ENCODE measurements at places on chromosomes 16 and 17.

- no peak overlapping the region for H3K27ac ChIP-seq
- H3K4me3 ChIP-seq: no peak overlapping the region
- no peaks in the 10 kb centered on the region for H3K27me3 ChIP-seq
- H3K36me3 ChIP-seq: no peaks in the 10 kb centered on the region
- DNase-seq: peak; percentile 62
- H3K4me1 ChIP-seq: peaks cover 4% of the 10 kb centered on the region
These were observed 451.3 kb downstream of the PMP22 start for GRCh38 chr17:14813649-14814370.

DNA sequence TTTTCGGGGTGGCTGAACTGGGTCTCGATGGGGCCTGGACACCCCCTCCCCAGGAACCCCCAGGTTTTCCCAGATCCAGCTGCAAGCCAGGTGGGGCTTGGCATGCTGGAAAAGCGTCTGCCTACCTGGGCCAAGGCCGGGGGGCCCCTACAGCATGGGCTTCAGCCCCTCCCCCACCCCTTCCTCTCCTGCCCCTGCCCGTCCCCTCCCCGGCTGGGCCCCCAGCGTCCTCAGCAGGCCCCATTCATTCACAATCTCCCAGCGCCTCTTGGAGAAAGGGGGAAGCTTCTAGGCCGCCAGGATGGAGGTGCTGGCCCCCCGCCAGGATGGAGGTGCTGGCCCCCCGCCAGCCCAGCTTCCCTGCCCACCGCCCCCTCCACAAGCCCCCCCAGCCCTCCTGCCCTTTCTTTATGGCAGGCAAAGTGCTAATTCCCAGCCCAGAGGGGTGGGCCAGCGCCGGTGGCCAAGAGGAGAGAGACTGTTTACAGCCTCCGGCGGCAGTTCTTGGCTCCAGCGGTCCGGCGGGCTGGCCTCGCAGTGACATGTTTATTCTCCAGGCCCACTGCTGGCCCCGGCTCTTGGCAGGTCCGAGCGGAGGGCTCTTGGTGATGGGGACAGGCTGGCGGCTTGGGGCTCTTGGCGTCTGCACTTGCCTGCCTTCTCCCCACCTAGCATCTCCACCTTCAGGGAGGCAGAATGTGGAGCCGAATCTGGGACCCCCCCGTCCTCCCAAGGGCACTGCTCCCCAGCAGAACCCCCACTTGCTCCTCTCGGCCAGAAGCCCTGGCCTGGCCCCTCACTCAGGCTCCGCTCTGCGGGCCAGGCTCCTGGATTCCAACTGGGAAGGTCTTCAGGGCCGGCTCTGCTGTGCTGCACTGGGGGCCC lies 94.4 kb upstream of the CIBAR2 start:
- H3K36me3 ChIP-seq: no peaks in the 10 kb centered on the region
- no peak overlapping the region for H3K27ac ChIP-seq
- no peaks in the 10 kb centered on the region for H3K4me1 ChIP-seq

GRCh38 chr16:85424260-85425073 lies 188.7 kb upstream of the GSE1 start:
- H3K4me3 ChIP-seq: no peak overlapping the region
- H3K27ac ChIP-seq: no peak overlapping the region

DNA sequence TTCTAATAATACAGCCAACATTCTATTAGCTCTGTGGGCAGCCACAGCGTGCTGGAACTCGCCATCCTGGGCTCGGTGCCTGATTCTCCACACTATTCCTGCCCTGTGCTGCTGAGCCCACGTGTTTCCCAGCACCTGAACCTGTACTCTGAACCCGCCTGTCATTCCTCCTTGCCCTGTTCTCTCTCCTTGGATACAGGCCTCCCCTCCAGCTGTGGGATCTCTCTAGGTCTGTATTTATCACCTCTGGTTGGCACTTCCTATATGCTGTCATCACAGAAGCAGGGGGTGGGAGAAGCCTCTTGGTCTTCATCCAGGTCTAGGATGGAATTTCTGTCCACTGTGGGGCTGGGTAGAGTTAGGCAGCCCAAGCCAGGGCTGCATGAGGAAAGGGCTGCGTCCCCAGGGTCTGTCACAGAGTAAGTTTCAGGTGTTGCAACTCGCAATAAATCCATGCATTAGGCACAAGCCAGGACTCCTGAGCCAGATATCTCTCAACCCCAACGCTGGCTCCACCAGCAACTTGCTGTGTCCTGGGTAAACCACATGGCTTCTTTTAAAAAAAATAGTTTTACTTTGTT lies 56.0 kb downstream of the ABAT start:
- no peak overlapping the region for H3K27ac ChIP-seq
- no peak overlapping the region for H3K4me3 ChIP-seq
- no peaks in the 10 kb centered on the region for H3K36me3 ChIP-seq
- DNase-seq: no peak
- no peaks in the 10 kb centered on the region for H3K27me3 ChIP-seq

- DNase-seq: no peak
- H3K36me3 ChIP-seq: peaks cover 3% of the 10 kb centered on the region
- no peak overlapping the region for H3K4me3 ChIP-seq
- no peaks in the 10 kb centered on the region for H3K27me3 ChIP-seq
- peaks cover 31% of the 10 kb centered on the region for H3K4me1 ChIP-seq
These were observed 64.5 kb downstream of the RAI1 start for GRCh38 chr17:17745476-17746455.

GRCh38 chr16:31700200-31700529 lies 172.5 kb downstream of the AHSP start:
- peak overlapping the region; percentile 92 for H3K27ac ChIP-seq
- no peaks in the 10 kb centered on the region for H3K27me3 ChIP-seq
- H3K36me3 ChIP-seq: peaks cover 29% of the 10 kb centered on the region
- H3K4me3 ChIP-seq: peak overlapping the region; percentile 89

DNA sequence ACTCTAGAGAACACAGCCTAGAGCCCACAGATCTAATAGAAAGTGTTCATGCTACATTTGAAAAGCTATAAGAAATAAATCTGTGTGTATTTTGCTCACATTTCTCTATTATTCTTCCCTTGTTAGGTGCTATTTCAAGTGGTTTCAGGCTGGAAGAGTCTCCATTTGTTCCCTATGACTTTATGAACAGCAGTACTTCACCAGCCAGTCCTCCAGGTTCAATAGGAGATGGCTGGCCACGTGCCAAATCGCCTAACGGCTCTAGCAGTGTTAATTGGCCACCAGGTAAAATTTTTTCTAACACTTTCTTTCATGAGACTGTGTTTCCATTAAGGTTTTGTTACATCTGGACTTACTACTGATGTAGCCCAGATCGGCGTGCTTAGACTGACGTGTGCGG lies 30.7 kb upstream of the SLC5A11 start:
- DNase-seq: no peak
- H3K27ac ChIP-seq: no peak overlapping the region
- H3K36me3 ChIP-seq: peaks cover 90% of the 10 kb centered on the region
- H3K27me3 ChIP-seq: no peaks in the 10 kb centered on the region
- no peak overlapping the region for H3K4me3 ChIP-seq

- no peak overlapping the region for H3K27ac ChIP-seq
- no peaks in the 10 kb centered on the region for H3K27me3 ChIP-seq
- peaks cover 87% of the 10 kb centered on the region for H3K36me3 ChIP-seq
- DNase-seq: no peak
- no peak overlapping the region for H3K4me3 ChIP-seq
- H3K4me1 ChIP-seq: peaks cover 68% of the 10 kb centered on the region
These were observed 13.7 kb downstream of the HAPSTR1 start for GRCh38 chr16:9105189-9105588.
